ENCODE measurements at places on chromosomes 13 and 19. TPM values are rescaled to one million over a fixed set of nuclear protein-coding genes. Genes with fewer than 3 reads are reported as not detected.

GRCh38 chr19:34997071-34997617, 3.0 kb upstream of the GRAMD1A start:
- H3K27ac ChIP-seq: peak overlapping the region; percentile 89
- no peaks in the 10 kb centered on the region for H3K36me3 ChIP-seq
- peaks cover 64% of the 10 kb centered on the region for H3K4me1 ChIP-seq
- peak; percentile 47 for DNase-seq

GRCh38 chr13:32752311-32752710, 166.1 kb downstream of the PDS5B start:
- no peak overlapping the region for H3K27ac ChIP-seq
- peaks cover 15% of the 10 kb centered on the region for H3K36me3 ChIP-seq
- no peaks in the 10 kb centered on the region for H3K4me1 ChIP-seq
- DNase-seq: no peak
- no peaks in the 10 kb centered on the region for H3K27me3 ChIP-seq
- no peak overlapping the region for H3K4me3 ChIP-seq

The LILRB3 gene
- 15.5 TPM for polyA plus RNA-seq

DNA sequence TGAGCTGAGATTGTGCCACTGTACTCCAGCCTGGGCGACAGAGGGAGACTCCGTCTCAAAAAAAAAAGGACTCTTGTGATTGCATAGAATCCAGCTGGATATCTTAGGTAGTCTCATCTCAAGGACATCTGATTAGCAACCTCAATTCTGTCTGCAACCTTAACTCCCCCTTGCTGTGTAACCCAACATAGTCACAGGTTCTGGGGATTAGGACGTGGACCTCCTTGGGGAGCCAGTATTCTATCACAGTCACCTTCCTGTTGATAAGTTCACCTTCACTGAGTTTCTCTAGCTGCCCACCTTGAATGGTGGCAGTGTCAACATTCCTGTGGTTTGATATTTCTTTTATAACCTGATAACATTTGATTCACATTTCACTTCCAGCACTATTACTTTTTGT, 27.2 kb downstream of the GPR18 start:
- no peak overlapping the region for H3K4me3 ChIP-seq
- peaks cover 23% of the 10 kb centered on the region for H3K4me1 ChIP-seq
- H3K27ac ChIP-seq: no peak overlapping the region
- no peaks in the 10 kb centered on the region for H3K27me3 ChIP-seq
- no peak for DNase-seq
- H3K36me3 ChIP-seq: no peaks in the 10 kb centered on the region

DNA sequence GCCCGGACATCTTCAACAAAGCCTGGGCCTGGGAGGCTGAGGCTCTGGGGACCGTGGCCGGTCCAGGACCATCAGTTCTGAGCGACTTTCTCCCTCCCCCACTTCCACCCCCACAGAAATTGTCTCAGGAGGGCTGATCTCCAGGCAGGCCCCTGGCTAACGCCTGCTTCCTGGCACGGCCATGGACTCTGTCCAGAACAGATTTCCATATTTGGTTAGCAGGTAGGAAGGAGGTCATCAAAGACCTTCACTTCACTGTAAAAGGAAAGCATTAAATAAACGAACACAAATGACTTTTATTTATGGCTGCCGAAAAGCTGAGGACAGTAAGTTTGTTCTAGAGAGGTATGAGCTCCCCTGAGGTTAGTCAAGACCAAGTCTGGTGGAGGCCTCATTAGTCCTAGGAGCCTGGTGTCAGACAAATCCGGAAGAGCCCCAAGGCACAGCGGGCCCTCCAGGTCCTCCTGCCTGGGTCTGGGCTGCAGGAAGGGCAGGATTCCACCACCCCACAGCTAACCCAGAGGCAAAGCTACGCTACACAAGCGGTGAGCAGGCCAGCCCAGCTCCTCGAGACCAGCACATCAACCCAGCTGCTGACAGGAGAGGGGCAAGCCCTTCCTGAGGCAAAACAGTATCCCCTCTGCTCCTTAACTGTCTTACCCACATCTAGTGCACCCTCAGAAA, 4.6 kb upstream of the PLPP2 start:
- H3K27ac ChIP-seq: no peak overlapping the region
- no peak overlapping the region for H3K4me3 ChIP-seq
- H3K27me3 ChIP-seq: peaks cover 51% of the 10 kb centered on the region
- no peaks in the 10 kb centered on the region for H3K4me1 ChIP-seq

GRCh38 chr19:29267701-29268100, 54.8 kb upstream of the UQCRFS1 start:
- no peaks in the 10 kb centered on the region for H3K4me1 ChIP-seq
- DNase-seq: no peak
- no peak overlapping the region for H3K4me3 ChIP-seq
- no peak overlapping the region for H3K27ac ChIP-seq
- H3K27me3 ChIP-seq: no peaks in the 10 kb centered on the region
- H3K36me3 ChIP-seq: no peaks in the 10 kb centered on the region

DNA sequence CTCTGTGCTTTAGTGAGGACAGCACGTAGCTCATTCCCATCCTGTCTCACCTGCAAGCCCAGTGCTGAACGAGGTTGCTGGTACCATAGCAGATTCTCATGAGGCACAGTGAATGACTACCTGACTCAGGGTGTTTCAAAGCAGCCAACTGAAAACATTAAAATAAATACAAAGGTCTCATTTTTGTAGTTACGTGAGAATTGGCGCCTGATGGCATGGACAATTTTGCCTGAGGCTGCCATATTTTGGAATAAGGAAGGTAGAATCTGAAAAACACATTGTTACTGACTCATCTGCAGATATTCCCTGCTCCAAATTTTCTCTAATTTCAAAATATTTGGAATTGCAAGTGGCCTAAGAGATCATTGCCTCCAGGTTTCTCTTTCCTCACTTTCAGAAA, 429.7 kb downstream of the FGF14 start:
- no peak overlapping the region for H3K4me3 ChIP-seq
- no peaks in the 10 kb centered on the region for H3K4me1 ChIP-seq
- DNase-seq: no peak
- no peaks in the 10 kb centered on the region for H3K27me3 ChIP-seq

The RPL36 gene
- polyA plus RNA-seq: 1,924 TPM

The CYP4F8 gene
- polyA plus RNA-seq: 18.3 TPM

DNA sequence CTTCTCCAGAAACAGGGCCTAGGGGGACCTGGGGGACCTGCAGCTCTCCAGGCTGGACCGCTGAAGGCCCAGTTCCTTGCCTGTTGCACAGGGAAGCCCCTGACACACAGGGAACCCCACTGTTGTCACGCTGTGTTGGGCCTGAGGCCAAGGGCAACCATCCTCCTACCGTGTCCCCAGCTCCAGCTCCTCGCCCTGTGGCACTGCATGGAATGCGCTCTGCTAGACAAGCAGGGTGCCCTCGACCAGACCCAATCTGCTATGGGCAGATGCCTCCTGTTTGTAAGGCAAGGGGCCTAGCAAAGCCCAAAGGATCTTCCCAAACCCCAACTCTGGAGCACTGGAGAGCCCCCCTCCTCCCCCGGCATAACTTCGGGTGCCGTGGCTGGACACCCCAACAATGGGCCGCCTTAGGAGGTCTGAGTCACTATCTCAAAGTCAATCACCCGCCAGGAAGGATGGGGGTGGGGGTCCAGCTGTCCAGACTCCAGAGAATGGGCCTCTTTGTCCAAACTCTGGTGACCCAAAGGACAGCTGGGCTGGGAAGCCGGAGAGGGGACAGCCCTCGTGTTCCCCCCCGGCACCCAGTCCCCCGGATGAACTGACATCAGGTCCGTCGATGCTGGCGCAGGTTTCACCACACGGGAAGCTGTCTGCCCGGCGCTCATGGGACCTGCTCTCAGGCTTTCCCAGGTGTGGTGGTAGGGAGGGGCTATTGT, 3.7 kb downstream of the BRSK1 start:
- peaks cover 18% of the 10 kb centered on the region for H3K27me3 ChIP-seq
- DNase-seq: no peak
- no peaks in the 10 kb centered on the region for H3K4me1 ChIP-seq
- H3K4me3 ChIP-seq: no peak overlapping the region
- no peak overlapping the region for H3K27ac ChIP-seq

- no peaks in the 10 kb centered on the region for H3K4me1 ChIP-seq
- H3K27me3 ChIP-seq: no peaks in the 10 kb centered on the region
- no peak overlapping the region for H3K27ac ChIP-seq
- no peak overlapping the region for H3K4me3 ChIP-seq
- H3K36me3 ChIP-seq: no peaks in the 10 kb centered on the region
Measured at GRCh38 chr13:86838411-86839120, 832.6 kb upstream of the SLITRK5 start.

DNA sequence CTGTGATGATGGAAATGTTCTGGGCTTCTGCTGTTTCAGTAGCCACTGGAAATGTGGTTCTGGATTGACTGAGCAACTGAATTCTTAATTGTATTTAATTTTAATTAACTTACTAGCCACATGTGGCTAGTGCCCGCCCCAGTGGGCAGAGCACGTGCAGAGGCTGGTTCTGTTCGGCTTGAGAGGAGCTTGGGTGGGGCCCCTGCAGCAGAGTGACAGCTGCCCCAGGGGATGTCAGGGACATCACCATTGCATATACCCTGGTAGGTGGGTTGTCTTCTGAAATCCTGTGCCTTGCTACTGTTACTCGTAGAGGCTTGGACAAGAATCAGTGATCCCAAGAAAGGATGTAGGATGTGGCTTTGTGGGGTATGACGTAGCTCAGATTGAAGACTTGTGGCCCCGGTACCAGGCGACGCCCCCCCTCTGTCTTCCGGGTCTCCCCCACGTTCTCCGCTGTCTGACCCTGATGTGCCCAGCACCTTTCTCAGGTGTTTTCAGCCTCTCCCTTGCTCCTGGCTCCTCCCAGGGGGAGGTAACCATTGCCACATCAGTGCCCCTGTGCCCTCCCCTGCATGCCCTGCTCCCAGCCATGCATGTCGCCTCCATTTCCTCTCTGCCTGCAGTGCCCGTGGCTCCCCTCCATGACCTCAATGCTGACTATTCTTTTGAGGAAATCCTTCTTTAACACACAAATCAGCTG, 102.6 kb upstream of the RNF113B start:
- no peaks in the 10 kb centered on the region for H3K36me3 ChIP-seq
- H3K4me1 ChIP-seq: peaks cover 2% of the 10 kb centered on the region
- H3K4me3 ChIP-seq: no peak overlapping the region
- H3K27ac ChIP-seq: no peak overlapping the region
- no peak for DNase-seq
- no peaks in the 10 kb centered on the region for H3K27me3 ChIP-seq

DNA sequence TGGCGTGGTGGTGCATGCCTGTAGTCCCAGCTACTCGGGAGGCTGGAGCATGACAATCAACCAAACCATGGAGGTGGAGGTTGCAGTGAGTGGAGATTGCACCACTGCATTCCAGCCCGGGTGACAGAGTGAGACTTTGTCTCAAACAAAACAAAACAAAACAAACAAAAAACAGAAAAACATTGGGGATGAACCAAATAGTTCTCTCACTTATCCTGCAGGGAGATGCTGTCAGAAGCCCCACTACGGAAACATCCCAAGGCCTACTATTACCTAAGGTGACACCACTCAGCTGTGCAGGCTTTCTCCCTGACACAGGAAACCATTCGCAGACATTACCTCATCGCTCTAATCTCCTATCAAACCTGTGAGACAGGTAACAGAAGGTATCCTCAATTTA, 113.5 kb downstream of the FOXO1 start:
- no peak overlapping the region for H3K27ac ChIP-seq
- H3K27me3 ChIP-seq: no peaks in the 10 kb centered on the region
- H3K4me1 ChIP-seq: no peaks in the 10 kb centered on the region
- DNase-seq: no peak
- no peaks in the 10 kb centered on the region for H3K36me3 ChIP-seq
- H3K4me3 ChIP-seq: no peak overlapping the region

The SIGLEC9 gene
- polyA plus RNA-seq: 6.8 TPM

DNA sequence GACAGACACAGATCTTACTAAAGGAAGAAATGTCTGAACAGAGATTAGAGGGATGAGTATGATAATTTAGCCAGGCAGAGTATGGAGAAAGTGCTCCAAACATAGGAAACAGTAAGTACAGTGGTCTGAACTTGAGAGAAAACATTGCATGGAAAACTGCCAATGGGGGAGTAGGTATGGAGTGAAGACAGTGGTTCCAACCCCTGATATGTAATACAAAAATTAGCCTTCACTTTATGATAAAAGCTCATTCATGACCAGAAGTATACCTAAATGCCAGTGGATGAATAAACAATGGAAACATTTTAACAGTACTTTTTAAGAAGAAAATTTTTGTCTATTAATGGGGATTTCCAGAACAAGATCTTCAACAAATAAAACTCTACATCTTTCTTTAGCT, 334.0 kb downstream of the DIAPH3 start:
- DNase-seq: no peak
- no peaks in the 10 kb centered on the region for H3K27me3 ChIP-seq
- no peak overlapping the region for H3K27ac ChIP-seq
- H3K4me3 ChIP-seq: no peak overlapping the region

GRCh38 chr19:58007285-58007684, 4.7 kb upstream of the ZNF606 start:
- no peaks in the 10 kb centered on the region for H3K27me3 ChIP-seq
- H3K4me1 ChIP-seq: peaks cover 3% of the 10 kb centered on the region
- DNase-seq: no peak
- peaks cover 20% of the 10 kb centered on the region for H3K36me3 ChIP-seq

GRCh38 chr19:4916292-4917082, 7.2 kb downstream of the UHRF1 start:
- no peaks in the 10 kb centered on the region for H3K27me3 ChIP-seq
- DNase-seq: no peak
- peak overlapping the region; percentile 90 for H3K27ac ChIP-seq
- peaks cover 9% of the 10 kb centered on the region for H3K36me3 ChIP-seq
- peaks cover 55% of the 10 kb centered on the region for H3K4me1 ChIP-seq
- peak overlapping the region; percentile 71 for H3K4me3 ChIP-seq

The TEX29 gene
- 10.1 TPM for polyA plus RNA-seq

DNA sequence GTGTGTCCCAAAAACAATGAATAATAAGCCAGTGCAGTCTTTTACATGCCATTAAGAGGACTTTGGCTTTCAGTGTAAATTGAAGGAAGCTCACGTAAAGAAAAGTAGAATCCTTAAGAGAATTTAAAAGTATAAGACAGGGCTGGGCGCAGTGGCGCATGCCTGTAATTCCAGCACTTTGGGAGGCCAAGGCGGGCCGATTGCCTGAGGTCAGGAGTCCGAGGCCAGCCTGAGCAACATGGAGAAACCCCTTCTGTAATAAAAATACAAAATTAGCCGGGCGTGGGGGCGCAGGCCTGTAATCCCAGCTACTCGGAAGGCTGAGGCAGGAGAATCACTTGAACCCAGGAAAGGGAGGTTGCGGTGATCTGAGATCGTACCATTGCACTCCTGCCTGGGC, 17.9 kb upstream of the ZNF253 start:
- no peaks in the 10 kb centered on the region for H3K27me3 ChIP-seq
- no peak for DNase-seq
- no peaks in the 10 kb centered on the region for H3K36me3 ChIP-seq
- no peaks in the 10 kb centered on the region for H3K4me1 ChIP-seq
